ENCODE measurements at places on chromosomes 13 and 19. TPM values are rescaled to one million over a fixed set of nuclear protein-coding genes. Genes with fewer than 3 reads are reported as not detected.

The SIGLEC14 gene
- polyA plus RNA-seq: 0.10 TPM

GRCh38 chr19:6925386-6925785 lies 38.0 kb downstream of the ADGRE1 start:
- H3K27me3 ChIP-seq: no peaks in the 10 kb centered on the region
- no peak for DNase-seq
- H3K4me3 ChIP-seq: no peak overlapping the region
- no peaks in the 10 kb centered on the region for H3K36me3 ChIP-seq
- no peaks in the 10 kb centered on the region for H3K4me1 ChIP-seq

DNA sequence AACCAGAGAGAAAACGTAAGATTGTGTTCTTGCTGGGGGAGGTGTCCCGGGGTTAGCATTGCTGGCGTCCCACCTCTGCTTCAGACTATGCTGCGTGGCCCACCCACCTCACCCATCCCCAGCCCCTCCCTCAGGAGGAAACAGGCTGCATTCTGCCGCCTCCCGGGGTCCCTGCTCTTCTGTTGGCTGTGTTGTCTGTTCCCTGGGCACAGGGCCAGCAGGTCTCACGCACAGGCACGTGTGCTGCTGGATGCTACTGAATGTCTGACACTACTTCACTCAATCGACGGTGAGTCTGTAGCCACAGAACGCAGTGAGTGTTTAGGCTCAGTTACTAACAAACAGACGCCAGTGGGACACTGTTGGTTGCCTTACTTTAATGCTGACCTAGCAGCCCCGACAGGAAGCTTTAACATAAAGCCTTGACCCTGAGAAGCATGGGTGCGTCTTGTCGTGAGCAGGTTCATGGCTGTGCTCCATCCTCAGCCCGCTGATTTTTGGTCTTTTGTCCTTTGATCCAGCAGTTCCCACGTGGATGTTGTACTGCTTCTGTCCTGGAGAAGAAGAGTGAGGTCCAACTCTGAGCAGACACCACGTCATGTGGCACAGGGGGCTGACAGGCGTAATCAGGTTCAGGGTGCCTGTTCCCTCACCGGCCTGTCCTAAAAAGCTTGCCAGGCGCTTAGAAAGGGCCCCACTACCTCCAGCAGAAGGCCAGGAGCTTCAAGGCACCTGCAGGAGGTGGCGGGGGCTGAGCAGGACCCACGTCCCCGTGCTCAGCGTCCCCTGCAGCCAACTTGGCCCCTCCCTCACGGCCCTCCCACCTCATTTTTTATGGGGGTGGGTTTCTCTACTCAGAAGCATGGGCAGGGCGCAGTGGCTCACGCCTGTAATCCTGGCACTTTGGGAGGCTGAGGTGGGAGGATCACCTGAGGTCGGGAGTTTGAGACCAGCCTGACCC lies 26.0 kb downstream of the NAXD start:
- DNase-seq: no peak
- H3K27me3 ChIP-seq: no peaks in the 10 kb centered on the region
- no peak overlapping the region for H3K4me3 ChIP-seq
- peak overlapping the region; percentile 30 for H3K27ac ChIP-seq
- peaks cover 5% of the 10 kb centered on the region for H3K36me3 ChIP-seq

DNA sequence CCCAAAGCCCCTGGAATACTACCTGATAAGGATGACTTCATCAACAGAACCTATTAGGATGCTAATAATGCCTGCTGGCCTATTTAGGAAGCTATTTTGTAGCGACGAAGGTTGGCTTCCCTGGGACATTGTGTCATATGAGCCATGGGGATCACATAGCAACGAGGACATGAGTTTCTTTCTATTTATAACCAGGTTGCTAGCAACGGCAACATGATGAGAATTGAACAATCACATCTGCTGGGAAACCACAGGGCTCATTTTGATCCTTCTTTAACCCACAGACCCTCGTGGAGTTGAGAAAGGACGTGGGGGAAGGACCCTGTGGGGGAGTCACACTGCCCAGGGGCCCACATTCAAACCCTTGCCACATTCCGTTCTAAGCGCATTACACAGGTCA lies 172.2 kb downstream of the COL4A1 start:
- no peaks in the 10 kb centered on the region for H3K36me3 ChIP-seq
- DNase-seq: no peak
- H3K27me3 ChIP-seq: no peaks in the 10 kb centered on the region
- H3K4me1 ChIP-seq: peaks cover 16% of the 10 kb centered on the region
- peak overlapping the region; percentile 79 for H3K27ac ChIP-seq

The UPF1 gene
- polyA plus RNA-seq: 15.6 TPM

DNA sequence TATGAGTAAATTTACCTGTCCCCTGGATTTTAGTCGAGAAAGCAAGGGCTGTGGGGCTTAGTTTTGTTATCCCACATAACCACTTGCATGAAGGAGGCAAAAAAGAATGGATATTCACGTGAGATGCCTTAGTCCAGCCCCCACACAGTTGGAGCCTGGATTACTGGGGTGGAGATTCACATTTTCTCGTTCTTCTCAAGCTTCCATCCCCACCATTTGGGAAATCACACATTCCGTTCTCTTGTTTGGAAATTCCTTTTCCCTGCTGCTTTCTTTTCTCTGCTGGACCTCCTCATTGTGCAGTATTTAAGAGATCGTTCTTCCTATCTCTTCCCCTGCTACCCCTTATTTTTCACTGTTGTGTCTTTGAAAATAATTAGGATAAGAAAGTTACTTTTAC lies 45.1 kb upstream of the FARP1 start:
- H3K4me1 ChIP-seq: no peaks in the 10 kb centered on the region
- no peaks in the 10 kb centered on the region for H3K36me3 ChIP-seq
- DNase-seq: no peak
- H3K27me3 ChIP-seq: no peaks in the 10 kb centered on the region
- H3K27ac ChIP-seq: no peak overlapping the region

The ZNF534 gene
- 0.14 TPM for polyA plus RNA-seq
